ENCODE measurements at places on chromosomes 3 and 15. TPM values are rescaled to one million over a fixed set of nuclear protein-coding genes. Genes with fewer than 3 reads are reported as not detected.

DNA sequence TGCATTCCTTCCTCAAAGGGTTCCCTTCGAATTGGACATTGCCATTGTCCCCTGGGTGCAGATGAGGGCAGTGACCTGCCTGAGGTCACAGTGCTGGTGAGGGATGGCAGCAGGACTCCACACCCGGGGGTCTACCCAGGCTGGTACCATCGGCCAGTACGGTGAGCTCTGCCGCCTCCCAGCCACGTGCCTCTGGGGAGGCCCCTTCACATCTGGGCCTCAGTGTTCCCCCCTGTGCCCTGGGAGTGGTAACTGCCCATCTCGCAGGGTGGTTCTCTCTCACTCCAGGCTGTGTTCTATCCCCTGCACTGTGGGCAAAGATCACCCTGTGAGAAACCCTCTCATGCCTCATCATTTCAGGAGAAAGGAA lies 99.4 kb upstream of the IQSEC1 start:
- no peak overlapping the region for H3K4me3 ChIP-seq
- no peaks in the 10 kb centered on the region for H3K27me3 ChIP-seq
- H3K36me3 ChIP-seq, result no peaks in the 10 kb centered on the region
- H3K27ac ChIP-seq, result no peak overlapping the region

- no peaks in the 10 kb centered on the region for H3K36me3 ChIP-seq
- H3K4me3 ChIP-seq, result peak overlapping the region; percentile 50
- no peaks in the 10 kb centered on the region for H3K27me3 ChIP-seq
- H3K27ac ChIP-seq, result peak overlapping the region; percentile 55
- no peak for DNase-seq
Observed at GRCh38 chr3:31227131-31227562, 305.6 kb upstream of the STT3B start.

DNA sequence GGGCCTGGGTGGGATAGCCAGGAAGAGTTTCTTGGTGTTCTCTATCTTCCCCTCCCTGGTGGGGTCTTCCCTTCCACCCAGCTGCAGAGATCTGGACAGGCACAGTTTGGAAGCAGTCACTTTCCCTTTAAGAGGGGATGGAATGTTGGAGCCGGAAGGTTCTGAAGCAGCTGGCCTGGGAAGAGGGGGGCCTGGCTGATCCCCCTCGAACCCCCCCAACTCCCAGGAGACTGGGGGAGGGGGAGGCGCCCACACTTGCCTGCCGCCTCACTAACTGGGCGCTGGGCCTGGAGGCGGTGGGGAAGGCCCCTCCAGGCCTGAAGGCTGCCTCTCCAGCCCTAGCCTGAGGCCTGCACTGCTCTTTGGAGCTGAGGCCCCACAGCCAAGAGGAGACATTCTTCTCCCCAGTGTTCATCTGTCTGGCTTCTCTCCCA lies 1.4 kb downstream of the DVL3 start:
- H3K4me1 ChIP-seq, result peaks cover 26% of the 10 kb centered on the region
- H3K36me3 ChIP-seq, result peaks cover 1% of the 10 kb centered on the region
- H3K27me3 ChIP-seq, result no peaks in the 10 kb centered on the region

DNA sequence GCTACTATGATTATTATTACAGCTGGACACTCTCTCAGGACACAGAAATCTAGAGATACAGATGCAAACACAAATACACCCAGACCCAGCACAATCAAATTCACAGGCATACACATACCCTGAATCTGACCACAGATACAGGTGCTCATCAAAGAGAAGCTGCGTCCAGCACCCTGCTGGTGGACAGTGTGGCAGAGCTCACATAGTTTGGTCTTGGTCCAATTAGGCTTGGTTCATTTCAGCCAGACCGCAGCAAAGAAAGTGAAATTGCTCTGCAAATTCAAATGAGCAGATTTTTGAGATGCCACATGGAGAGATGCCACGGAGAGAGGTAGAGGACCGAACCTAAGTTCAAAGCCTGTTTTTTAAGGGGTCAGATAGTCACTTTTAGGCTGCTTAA lies 55.6 kb downstream of the ANAPC13 start:
- H3K27ac ChIP-seq, result no peak overlapping the region
- no peak for DNase-seq
- no peak overlapping the region for H3K4me3 ChIP-seq
- peaks cover 20% of the 10 kb centered on the region for H3K27me3 ChIP-seq

- H3K4me1 ChIP-seq, result peaks cover 4% of the 10 kb centered on the region
- DNase-seq, result no peak
- H3K27me3 ChIP-seq, result no peaks in the 10 kb centered on the region
- no peak overlapping the region for H3K4me3 ChIP-seq
Observed at GRCh38 chr15:78685159-78685921, 44.3 kb upstream of the CHRNB4 start.

DNA sequence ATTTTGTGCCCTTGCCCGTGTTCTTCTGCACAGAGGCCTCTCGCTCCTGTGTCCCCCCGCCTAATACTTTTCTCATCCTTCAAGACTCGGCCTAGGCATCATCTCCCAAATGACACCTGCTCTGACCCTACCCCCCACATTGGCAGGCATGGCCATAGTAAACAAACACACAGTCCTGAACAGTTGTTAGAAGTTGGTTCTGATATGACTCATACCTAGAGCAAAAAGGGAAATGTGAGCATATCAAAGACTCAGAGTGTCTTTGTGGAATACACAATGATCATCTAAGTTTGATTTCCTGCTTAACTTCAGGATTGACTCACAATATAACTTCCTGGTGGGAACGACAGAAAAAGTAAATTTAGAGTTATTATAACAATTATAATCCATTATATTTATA lies 120.5 kb downstream of the POLR2M start:
- no peak overlapping the region for H3K27ac ChIP-seq

DNA sequence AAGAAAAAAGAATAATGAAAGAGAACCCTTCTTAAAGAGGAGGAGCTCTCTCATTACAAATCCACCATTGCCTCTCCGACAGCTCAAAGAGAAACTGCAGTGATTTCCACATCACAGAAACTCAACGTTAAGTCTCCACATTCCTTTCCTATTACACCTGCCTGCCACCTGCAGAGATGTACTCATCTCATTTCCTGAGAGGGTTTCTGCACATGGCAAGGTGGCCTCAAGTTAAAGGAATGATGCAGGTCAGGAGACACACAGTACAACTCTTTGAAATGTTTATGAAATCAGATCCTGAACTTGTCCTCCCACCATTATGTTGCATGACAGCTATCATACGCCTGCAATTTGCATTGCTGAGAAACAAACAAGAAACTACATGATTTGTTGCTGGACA lies 458.4 kb upstream of the ADAMTS9 start:
- peaks cover 2% of the 10 kb centered on the region for H3K36me3 ChIP-seq
- H3K27me3 ChIP-seq, result no peaks in the 10 kb centered on the region
- no peak for DNase-seq
- no peak overlapping the region for H3K4me3 ChIP-seq
- H3K27ac ChIP-seq, result no peak overlapping the region
- H3K4me1 ChIP-seq, result no peaks in the 10 kb centered on the region

The STRA6 gene
- total RNA-seq, result 0.43 TPM

The EAF2 gene
- 17.9 TPM for total RNA-seq

The SPESP1 gene
- total RNA-seq, result 0.58 TPM

The SPATA12 gene
- not detected for total RNA-seq

The HRG gene
- total RNA-seq, result not detected

Measured in activated T-cell treated with anti-CD3 and anti-CD28 coated beads, Interleukin-2, amount 50 U/mL, for 72 hours (primary cell).